ENCODE measurements at places on chromosomes 7 and 10. TPM values are rescaled to one million over a fixed set of nuclear protein-coding genes. Genes with fewer than 3 reads are reported as not detected.

DNA sequence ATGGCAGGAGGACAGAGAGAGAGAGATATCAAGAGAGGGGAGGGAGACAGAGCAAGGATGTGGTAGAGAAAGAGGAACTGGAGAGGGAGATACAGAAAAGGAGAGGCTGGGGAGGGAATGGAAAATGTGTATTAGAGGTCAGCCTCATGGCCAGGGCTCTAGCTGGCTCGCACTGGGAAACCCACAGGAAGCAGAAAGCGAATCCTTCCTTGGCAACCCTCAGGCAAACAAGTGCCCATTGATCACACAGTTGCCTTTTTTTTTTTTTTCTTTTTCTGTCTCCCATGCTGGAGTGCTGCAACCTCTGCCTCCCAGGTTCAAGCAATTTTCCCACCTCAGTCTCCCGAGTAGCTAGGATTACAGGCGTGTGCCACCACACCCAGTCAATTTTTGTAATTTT, 391.2 kb downstream of the TYW1 start:
- DNase-seq: no peak

OR2A42 gene
- 0.07 TPM for total RNA-seq

DNA sequence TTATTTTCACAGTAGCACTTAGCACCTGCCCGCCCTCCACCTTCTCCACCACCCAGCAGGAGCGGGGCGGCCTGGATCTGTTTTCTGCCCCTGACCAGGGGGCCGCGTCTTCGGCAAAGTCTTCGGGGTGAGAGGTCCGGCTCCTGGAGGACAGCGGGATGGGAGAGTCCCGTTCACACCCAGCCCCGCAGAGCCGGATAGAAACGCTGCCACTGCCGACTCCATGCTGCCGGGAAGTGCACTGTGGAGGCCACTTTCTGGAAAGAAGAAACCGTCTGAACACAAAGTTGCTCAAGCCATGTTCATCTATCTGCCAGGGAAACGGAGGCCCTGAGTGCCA, 14.5 kb upstream of the ZNF273 start:
- no peak for DNase-seq

- DNase-seq: no peak
Observed at GRCh38 chr10:103706762-103707161, 148.6 kb downstream of the SH3PXD2A start.

GGCT gene
- 8.4 TPM for total RNA-seq
